DMS79 treated with DMSO at 0.1 percent for 48 hours (cell line): ENCODE measurements at places on chromosomes 11 and 22.

DNA sequence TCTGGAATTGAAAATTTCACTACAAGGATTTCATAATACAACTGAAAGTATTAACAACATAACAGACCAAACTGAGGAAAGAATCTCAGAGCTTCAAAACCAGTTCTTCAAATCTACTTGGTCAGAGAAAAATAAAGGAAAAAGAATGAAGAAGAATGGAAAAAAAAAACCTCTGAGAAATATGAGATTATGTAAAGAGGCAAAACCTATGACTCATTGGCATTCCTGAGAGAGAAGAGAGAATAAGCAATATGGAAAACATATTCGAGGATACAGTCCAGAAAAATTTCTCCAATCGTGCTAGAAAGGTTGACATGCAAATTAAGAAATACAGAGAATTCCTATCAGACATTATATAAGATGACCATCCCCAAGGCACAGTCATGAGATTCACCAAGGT, 23.4 kb upstream of the GPR83 start:
- no peak for DNase-seq

GRCh38 chr11:119854521-119854920, 125.5 kb upstream of the NECTIN1 start:
- peak; percentile 83 for DNase-seq

DNA sequence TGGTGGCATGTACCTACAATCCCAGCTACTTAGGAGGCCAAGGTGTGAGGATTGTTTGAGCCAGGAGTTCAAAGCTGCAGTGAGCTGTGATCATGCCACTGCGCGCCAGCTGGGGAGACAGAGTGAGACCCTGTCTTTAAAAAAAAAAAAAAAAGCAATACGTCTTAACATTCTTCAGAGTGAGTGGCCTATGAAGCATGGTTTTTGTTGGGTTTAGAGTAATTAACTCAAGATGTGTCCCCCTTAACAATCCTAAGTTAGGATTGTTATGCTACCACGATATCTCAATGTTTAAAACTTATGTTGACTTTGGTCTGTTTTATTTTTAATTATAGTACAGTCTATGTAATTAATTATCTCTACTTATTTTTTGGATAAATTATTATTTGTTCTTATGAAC, 156.1 kb downstream of the HIPK3 start:
- no peak for DNase-seq

- no peak for DNase-seq
Observed at GRCh38 chr11:65896034-65896999, 3.9 kb downstream of the FOSL1 start.

DNA sequence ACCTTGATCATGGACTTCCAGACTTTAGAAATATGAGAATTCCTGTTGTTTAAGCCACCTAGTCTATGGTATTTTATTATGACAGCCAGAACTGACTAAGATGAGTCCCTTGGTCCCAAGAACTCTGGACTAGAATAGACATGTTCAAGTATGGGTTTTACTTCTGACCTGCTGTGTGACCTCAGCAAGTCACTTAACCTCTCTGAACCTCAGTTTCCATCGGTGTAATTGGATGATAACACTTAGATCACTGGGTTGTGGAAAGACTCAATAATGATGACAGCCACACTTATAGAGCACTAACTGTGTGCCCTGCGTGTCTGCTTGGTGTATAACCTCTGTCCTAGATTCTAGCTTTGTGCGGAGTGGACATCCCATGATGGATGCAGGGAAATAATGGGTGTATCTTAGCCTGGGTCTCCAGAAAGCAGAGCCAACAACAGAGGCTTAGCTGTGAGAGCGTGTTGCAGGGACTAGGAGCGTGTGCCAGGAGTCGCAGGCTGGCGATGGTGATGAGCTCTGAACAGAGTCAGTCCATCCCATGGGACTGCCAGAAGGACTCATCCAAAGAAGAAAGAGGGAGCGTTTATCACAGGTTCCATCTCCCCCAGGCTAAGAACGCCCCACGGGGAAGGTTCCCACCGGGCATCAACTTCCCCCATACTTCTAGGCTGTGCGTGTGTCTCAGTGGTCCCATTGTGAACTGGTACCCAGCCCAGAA, 93.2 kb upstream of the TP53I11 start:
- DNase-seq: no peak

DNA sequence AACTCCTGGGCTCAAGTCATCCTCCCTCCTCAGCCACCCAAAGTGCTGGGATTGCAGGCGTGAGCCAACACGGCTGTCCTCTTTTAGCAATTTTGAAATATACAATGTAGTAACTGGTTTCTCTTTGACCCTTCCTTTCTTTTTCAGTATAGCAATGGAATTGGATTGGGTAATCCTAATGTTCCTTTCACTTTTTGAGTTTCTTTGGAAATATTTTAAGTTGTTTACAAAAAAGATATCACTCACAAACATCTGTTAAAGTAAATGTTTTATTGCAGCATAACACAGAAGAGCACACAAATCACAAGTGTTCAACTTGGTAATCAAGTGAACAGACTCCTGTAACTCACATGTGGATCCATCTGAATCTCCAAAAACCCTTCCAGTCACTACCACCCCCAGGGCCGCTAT, 44.6 kb upstream of the EP300 start:
- DNase-seq: no peak

DNA sequence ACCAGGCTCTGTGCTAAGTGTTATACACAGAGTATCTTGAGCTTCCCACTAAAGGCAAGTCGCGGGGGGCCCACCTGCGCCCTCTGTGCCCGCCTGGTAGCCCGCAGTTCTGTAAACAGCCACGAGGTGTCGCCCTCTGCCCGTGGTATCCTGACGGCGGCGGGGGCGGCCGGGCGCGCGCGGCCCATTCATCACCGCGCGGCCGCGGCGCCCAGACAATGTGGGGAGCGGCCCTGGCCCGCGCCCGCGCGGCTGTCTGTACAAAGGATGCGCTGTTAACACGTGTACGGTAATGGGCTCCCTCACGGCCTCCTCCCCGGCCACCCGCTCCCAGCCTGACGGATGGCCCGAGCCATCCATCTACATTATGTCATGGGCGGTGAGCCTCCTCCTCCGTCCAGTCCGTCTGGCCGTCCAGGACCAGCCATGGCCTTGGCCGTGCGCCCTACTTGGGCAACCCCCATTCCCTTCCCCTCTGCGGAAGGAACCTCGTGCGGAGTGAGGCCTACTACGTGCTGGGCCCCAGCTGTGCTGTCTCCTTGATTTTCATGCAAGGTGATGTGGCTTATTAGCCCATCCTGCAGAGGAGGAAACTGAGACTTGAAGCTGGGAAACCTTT, 99.4 kb downstream of the MIAT start:
- no peak for DNase-seq

DNA sequence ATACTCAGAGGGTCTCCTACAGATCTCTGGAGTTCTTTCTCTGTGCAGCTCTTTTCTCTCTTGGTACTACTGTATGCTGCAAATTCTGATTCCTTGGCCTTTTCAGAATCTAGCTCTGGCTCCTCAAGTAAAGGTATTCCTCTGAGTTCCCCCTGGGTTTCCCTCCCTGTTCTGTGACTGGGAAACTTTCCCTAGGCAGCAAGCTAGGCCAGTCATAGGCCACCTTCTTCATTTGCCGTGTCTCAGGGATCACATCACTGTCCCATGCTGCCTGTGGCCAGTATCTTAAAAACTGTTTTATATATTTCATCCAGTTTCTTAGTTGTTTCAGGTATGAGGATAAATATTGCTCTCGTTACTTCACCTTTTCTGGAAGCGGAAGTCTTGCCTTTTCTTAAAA, 71.2 kb downstream of the FAM83F start:
- DNase-seq: no peak

- DNase-seq: no peak
Observed at GRCh38 chr11:90250970-90251369, 28.1 kb upstream of the CHORDC1 start.

DNA sequence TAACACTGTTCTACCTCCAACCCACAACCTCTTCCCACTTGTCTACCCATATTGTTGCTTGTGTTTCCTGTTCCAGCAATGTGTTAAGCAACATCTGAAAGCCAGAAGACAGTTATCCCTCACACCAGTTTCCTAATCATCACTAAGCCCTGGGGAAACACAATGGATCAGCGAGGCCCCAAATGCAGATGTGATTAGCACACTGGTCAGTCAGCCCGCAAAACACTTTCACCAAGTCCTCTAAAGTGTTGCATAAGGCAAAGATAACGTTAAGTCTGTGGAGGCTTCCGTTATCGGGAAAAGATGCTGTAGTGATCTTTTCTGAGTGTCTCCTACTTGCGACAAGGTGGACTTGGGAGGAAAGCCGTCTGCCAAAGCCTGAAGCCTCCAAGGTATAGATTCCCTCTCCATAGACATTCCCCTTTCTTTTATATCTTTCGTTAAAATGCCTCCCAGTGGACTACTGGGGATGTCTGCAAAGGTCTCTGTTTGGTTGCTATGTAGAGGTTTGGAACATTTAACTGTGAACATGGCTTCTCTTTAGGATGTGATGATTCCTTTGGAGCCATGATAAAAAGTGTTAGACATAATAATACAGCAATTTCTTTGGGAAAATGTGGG, at the start of gene MS4A3:
Gene MS4A3, plus strand, starts transcription at position 317 of the 621 bp plus-strand sequence. CDS start 4,496 bp downstream, outside the sequence.
- DNase-seq: no peak

DNA sequence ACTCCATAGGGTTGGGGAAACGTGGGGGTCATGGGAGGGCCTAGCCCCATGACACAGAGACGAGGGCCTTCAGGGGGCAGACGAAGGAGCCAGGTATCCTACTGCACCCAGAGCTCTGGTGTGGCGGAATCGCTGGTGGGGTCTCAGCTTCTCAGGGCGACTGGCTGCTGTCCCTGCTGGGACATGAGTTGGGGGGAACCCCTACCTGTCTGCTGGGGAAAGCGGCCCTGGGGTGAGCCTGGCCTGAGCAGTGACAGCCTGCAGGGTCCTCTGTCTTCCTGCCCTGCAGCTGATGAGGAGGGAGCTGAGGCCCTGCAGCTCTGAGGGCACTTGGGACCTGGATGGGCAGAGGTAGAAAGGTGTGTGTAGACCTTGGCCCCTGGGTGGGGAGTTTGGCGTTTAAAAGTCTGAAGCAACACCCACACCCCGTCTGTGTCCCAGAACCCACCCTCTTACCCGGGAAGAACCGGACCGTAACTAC, 33.6 kb upstream of the GRAMD4 start:
- no peak for DNase-seq

DNA sequence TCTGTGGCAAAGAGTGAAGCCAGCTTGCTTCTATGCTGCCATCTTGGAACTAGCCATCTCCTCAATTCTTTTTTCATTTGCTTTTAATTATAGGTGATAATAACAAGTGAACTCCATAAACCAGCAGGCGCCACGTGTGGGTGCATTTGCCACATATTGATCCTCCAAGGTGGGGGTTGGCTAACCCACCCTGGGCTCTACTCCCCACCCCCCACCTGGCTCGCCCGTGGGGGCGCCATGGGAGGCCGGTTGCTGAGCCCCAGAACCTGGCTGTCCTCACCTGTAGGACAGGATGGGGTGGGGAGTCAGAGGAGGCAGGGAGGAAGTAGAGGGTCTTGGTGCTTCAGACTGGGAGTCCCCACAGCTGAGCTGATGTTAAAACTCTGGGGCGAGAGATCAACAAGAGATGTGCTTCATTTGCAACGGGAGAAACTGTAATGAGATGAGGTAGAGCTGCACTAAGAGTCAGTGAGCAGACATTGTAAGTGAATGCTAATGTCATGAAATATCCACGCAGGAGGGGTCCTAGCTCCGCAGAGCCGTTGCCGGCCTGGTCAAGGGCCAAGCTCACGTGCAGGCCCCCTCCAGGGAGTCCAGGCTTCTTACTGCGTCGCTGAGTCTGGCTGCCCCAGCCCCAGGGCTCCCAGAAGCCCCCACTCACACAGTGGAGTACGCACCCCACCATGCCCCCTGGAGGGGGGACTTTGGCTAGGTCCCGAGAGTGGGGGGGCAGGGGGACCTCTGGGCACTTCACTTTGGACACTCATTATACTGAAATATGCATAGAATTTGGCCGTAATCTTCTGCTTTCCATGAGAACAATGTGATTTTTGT, 59.4 kb downstream of the BRD1 start:
- no peak for DNase-seq

GRCh38 chr22:39268645-39269044, 23.9 kb upstream of the PDGFB start:
- DNase-seq: no peak

- no peak for DNase-seq
Observed at GRCh38 chr22:20380486-20380885, 13.5 kb upstream of the ZNF74 start.

- DNase-seq: no peak
Observed at GRCh38 chr11:103167166-103167565, 57.9 kb downstream of the DYNC2H1 start.

DNA sequence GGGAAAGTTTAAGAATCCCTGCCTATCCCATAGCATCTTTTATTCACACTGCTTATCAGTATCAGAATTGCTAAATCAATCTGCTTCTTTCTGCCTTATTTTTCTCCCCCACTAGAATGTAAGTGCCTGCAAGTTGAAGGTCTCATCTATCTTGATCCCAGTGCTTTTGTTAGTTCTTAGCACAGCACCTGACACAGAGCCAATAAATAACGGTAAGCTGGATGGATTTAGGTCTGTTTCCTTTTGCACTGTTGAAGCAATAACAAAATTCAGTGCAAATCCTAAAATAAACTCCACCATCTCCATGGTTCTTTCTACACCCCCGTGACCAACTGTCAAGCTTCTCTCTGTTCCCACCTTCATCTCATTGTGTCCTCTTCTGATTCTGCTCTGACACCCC, 36.7 kb upstream of the CD44 start:
- DNase-seq: no peak

DNA sequence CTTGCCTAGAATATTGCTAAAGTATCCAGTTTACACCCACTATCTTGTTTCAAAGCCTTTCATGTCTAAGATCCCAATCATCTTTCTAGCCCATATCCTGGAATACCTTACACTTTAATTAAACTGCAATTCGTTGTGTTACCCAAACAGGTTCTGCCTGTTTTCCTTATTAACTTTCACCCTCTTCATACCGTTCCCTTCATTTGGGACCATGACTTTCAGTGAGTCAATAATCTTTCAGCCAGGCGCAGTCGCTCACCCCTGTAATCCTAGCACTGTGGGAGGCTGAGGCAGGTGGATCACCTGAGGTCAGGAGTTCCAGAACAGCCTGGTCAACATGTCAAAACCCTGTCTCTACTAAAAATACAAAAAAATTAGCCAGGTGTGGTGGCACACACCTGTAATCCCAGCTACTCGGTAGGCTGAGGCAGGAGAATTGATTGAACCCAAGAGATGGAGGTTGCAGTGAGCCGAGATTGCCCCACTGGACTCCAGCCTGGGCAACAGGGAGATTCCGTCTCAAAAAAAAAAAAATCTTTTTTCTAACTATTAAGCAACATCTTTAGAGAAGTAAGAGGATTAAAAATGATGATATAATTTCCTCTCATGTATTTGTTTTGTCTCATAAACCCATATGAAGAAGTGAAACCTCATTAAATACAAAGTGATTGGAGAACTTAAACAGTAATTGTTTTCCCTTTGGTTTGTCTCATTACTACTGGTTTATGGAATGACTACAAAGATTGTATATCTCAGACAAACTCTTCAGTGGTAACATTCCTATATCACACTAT, 20.7 kb downstream of the DMC1 start:
- DNase-seq: no peak

GRCh38 chr22:42716221-42716620, 4.4 kb downstream of the A4GALT start:
- DNase-seq: no peak

- no peak for DNase-seq
Observed at GRCh38 chr22:47929646-47930185, 1167.3 kb downstream of the TBC1D22A start.
